ENCODE measurements at places on chromosomes 4 and X.

DNA sequence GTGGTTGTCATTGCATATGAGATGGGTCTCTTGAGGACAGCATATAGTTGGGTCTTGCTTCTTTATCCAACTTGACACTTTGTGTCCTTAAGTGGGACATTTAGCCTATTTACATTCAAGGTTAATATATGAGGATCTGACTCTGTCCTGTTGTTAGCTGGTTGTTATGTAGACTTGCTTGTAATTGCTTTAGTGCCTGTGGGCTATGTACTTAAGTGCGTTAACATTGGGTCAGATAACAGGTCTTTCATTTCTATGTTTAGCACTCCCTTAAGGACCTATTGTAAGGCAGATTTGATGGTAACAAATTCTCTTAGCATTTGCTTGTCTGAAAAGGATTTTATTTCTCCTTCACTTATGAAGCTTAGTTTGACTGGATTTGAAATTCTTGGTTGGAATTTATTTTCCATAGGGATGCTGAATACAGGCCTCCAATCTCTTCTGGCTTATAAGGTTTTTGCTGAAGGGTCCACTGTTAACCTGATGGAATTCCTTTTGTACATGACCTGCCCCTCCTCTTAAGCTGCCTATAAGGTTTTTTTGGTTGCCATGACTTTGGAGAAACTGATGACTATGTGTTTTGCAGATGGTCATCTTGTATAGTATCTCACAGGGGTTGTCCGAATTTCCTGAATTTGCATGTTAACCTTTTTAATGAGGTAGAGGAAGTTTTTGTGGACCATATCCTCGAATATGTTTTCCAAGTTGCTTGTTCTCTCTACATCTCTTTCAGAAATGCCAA is 162.0 kb downstream of the NKX6-1 start:
- DNase-seq, result no peak

- no peak for DNase-seq
Measured at GRCh38 chr4:12120968-12121367, 692.3 kb upstream of the HS3ST1 start.

DNA sequence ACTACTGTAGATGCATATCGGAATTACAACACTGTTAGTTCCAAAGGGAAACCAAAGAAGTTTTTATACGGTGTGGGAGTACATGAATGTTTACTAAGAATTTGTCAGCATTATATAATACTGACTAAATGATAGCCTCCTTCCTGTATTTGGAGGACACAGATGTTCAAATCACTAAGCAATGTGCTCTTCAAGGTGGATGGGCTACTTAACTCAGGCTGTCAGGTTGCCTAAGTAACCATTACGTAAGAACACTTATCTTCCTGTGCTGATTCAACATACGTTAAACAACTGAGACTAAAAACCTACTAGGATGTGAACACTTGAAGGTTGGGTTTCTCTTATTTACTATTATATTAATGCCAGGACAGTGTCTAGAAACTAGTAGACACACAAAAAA is 81.9 kb upstream of the HPGD start:
- DNase-seq, result no peak

DNA sequence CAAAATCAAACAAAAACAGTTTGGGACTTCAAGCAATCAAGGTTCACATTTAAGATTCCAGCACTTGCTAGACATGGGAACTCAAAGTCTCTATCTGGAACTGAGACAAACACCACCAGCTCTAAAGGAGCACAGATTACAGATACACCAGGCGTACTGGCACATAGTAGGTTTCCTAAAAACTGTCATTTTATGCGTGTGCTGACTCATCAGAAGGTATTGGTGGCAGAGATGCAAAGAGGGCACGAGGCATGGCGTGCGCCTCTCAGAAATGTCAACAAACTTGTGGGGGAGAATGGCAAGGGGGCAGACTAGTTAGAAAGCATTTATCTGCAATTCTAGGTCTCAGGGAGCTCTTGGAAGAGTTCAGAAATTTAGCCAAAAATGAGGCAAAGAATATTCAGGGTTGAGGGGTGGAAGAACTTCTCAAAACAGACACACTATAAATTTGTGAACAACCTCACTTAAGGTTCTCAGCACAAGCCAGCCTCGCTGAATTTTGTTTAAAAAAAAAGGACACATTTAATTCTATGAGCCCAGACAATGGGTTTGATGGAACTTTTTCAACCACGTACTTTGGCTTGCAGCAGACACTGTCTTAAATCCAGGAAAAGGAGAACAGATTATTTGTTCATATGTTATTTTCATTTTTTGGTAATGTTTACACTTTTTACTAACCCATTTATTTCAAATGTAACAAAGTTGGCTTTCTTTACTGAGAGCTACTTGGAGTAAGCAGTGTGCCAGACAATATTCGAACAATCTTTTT is 100.0 kb downstream of the SHISA3 start:
- DNase-seq, result no peak

- DNase-seq, result no peak
Measured at GRCh38 chr4:145178740-145179280, 1.6 kb downstream of the OTUD4 start.

GRCh38 chr4:55866973-55867574 is 13.6 kb downstream of the EXOC1 start:
- peak; percentile 63 for DNase-seq

DNA sequence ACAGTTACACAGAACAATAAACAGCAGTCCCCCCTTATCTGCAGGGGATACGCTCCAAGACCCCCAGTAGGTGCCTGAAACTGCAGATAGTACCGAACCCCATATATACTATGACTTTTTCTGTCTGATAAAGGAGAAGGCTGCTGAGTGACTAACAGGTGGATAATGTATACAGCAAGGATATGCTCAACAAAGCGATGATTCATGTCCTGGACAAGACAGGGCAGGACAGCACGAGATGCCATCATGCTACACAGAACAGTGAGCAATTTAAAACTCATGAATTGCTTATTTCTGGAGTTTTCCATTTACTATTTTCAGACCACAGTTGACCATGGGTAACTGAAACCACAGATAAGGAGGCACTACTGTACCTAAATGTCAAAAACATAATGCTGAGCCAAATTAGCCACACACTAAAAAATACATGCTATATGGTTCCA is 76.1 kb downstream of the MANBA start:
- peak; percentile 8 for DNase-seq

DNA sequence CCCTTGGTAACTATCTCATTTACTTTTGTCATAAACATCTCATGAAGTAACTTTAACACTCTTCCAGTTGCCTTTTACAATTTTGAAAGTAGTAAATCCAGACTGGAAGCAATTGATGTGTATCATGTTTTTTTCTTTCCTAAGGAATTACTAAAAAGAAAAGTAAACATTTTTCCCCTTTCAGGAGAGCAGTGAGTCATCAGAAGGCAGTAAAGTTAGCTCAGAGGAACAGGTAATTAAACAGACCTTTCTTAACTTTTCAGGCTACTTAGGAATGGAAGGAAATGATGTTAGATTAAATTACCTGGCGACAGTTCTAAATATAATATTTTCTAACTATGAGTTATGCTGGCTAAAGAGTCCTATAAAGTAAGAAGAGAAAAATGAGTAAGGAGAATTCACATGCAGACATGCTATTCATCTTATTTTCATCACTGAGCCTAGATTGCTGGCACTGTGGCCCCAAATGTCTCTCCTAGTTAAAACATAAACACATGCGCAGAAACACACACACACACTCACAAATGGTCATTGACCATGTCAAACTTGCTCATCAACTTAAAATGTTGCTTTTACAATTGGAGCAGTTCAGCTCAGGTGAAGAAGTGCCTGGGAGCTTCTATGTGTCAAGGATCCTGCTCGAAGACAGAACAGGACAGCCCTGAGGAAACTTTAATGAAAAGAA is 9.3 kb downstream of the DMP1 start:
- DNase-seq, result no peak

- DNase-seq, result no peak
Measured at GRCh38 chr4:2047031-2047660, 12.0 kb upstream of the NAT8L start.

DNA sequence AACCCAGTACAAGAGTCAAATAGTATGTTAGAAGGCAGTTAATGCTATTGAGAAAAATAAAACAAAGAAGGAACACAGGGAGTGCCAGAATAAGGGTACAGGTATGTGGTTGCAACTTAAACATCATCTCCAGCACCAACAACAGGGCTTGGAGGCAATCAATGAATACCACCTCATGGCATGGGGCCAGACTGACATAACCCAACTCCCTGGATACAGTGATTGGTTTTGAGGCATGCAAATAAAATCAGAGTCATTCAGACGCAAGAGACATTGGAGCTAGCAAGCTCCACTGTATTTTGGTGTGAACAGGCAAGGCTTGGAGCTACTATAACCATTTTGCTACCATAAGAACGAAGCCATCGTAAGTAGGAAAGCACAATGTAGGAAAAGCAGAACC is 56.7 kb downstream of the PPP3CA start:
- no peak for DNase-seq

- DNase-seq, result no peak
Measured at GRCh38 chr4:169372791-169373190, 102.0 kb upstream of the SH3RF1 start.

DNA sequence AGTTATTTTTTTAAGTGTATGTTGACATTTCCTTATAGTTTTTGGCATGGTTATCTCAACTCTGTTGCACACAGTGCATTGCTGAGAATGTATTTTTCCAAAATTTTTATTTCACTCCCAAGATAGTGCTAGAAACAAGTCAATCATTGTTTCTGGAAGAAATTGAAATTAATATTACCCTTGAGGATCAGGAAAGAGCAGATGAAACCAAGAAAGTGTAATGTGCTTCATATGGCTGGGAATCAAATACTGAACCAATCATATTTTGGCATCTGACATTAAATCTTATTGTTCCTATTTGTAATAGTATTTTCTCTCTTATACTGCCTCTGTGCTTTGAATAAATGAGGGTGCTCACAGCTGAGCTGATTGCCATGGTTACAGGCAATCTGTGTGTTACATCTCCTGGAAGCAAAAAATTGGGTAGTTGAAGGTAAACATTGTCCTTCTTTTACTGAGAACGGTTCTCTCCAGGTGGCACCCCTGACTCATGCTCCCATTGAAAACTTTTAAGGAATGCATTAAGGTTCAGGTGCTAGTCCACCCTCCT is 358.2 kb upstream of the NR3C2 start:
- no peak for DNase-seq

DNA sequence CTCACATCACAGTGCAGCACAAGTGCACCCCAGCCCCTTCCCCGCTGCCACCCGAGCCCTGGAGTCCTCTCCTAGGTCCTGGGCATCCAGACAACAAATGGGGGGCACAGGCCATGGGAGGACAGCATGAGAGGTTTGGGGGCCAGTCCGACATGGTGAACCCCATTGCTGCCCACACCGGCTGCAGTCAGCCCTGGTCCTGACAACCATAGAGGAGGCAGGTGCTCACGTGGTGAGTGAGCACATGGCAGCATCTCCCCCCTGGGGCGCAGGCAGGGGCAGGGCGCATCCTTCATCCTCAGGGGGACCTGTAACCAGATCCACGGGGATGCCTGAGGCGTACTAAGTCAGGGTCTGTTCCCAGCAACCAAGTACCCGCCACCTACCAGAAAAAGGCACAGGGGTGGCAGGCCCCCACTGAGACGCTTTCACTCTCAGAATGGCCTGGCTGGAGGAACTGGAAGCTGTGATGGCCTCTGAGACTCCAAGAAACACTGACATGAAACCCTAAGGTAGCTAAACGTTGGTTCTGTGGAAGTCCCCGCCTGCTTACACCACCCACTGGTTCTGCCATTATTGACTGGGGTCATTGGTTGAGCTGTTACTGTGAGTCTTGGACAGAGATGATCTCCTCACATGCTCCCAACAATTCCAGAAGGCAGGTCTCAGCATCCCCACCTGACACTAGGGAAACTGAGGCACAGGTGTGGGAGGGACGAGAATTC is 6.5 kb downstream of the ZFYVE28 start:
- DNase-seq, result no peak

- DNase-seq, result no peak
Measured at GRCh38 chr4:54359919-54360650, 131.0 kb downstream of the PDGFRA start.

DNA sequence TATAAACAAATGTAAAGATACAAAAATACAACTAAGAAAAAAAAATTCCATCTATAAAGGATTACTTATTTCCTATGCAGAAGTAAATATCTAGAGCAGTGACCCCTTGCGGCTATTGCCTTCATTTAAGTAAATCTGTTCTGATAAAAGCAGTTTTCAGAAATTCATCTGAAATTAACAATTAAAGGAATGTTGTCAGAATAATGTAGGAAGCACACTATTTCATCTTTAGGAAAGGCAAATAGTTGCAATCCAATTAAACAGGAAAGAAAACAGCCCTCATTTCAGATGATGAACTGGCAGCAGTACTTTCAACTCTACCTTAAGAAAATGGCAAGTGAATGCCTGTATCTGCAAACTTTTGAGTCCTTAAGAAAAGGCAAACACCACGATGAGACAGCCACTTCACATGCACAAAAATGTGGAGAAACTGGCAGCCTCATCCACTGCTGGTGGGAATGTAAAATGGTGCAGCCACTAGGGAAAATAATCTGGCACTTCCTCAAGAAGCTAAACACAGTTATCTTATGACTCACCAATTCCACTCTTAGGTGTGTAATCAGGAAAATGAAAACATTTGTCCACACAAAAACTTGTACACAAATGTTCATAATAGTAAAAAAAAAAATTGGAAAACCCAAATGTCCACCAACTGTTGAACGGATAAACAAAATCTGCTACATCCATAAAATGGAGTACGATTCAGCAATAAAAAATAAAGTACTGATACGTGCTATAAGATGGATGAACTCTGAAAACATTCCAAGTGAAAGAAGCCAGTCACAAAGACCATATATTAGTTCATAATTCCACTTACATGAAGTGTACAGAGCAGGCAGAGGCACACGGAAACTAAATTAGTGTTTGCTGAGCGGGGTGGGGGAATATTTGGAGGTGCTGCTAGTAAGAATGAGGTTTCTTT is 2.0 kb upstream of the THAP9 start:
- peak; percentile 85 for DNase-seq

DNA sequence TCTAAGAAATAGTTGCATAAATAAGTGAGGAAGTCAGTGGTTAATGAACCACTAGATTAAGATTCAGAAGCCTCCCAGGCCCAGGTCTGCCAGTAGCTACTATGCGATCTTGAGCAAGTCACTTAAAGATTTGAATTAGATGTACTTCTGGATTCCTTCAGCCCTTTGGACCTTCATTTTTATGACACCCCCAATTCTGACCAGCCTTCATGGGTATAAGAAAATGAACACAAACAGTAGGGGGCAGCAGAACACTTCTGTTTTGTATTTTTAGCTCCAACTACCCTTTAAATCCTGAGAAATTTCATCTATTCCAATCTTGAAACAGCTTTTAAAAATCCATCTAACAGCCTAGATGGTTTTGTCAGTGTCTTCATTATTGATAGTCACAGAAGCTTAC is 19.0 kb downstream of the TMEM47 start:
- DNase-seq, result peak; percentile 31

DNA sequence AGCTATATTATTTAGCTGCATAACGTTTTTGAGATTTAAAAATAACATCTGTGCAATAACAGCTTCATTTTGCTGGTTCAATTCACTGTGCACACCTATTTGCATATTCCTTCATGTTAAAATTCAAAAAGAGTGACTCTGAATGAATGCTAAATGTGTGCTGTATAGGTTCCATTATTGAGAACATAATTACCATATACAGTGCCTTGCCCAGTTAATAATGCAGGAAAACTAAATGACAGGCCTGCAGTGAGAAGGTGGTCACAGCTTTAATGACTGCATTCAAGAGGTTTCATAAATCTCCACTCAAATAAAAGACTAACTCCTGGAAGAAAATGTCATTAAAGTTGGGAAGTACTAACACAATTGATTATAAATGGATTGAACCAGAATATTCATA is 1183.2 kb upstream of the ADGRL3 start:
- no peak for DNase-seq

Data from EL (cell line).